KBM-7 (cell line): ENCODE measurements at places on chromosomes 3 and 15.

DNA sequence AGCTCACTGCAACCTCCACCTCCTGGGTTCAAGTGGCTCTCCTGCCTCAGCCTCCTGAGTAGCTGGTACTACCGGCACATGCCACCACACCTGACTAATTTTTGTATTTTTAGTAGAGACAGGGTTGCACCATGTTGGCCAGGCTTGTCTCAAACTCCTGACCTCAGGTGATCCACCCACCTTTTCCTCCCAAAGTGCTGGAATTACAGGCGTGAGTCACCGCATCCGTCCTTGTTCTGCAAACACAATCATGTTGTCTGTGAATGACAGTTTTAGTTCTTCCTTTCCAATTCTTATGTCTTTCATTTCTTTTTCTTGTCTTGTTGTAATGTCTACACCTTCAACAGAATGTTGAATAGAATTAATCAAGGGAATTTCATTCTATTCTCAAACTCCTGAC, 16.3 kb upstream of the SMCO1 start:
- DNase-seq, result no peak

DNA sequence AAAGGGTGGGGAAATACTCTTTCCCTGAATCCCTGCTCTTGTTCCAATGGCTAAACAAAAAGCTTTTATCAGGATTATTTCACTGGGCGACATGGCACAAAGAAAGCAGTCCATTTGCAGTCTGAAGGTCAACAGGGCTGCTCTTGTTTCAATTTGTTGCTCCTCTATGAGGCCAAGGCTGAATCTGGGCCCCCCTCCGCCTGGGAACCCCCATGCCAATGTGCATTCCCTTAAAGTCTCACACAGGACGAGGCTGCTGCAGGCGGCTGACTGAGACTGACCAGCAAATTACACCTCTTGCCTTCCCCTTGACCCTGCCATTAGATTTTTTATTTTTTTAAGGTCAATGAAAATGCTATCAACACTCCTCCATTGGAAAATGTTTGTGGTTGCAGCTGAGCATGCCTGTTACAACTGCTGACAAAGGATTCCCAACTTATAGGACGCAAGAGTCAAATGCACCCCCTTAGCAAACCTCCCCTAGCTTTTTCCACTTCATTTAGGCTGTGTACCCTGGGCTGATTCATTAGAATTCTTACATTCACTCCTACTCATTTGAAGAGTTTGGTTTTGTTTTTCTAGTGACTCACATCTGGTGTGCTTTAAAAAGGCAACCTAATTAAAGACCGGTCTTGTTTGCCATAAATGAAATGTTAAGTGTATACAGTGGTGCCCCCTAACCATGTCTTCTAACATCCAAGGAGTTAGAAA, 60.8 kb upstream of the ARHGEF3 start:
- DNase-seq, result no peak

- DNase-seq, result no peak
Observed at GRCh38 chr3:160035757-160036156, 47.1 kb downstream of the IL12A start.

GRCh38 chr3:101950510-101950909, 101.2 kb downstream of the NFKBIZ start:
- no peak for DNase-seq

DNA sequence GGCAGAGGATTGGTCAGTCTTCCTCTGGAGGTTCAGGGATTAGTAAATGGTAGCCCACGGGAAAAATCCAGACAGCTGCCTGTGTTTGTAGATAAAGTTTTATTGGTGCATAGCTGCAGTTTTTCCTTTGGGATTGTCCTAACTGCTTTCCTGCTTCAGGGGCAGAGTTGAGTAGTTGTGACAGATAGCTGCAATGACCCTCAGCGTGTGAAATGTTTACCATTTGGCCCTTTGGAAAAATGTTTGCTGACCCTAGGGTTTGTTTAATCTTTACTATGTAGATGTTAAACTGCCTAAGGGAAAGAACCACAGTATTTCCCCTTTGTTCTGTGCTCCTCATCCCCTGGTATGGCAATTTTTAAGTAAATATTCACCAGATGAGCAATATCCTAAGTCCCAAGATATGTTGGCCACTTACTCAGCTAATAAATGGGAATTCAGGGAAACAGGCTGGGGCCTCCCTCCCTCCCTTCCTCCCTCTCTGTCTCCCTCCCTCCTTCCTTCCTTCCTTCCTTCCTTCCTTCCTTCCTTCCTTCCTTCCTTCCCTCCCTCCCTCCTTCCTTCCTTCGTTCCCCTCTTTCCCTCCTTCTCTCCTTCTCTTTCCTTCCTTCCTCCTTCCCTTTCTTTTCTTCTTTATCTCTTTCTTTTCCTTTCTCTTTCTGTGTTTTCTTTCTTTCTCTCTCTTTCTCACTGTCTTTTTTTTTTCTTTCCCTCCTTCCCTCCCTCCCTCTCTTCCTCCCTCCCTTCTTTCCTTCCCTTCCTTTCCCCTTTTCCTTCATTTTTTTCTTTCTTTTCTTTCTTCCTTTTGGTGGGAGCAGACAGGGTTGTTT, 234.6 kb upstream of the BHLHE40 start:
- DNase-seq, result no peak

GRCh38 chr3:152268555-152269055, at the start of gene MBNL1:
MBNL1 (plus strand) TSS chr3:152268929; CDS start chr3:152300194, 31,265 bp downstream.
- peak; percentile 94 for DNase-seq
